Lower leg skin (tissue), 4 donors: ENCODE measurements at places on chromosomes 5 and 9.

DNA sequence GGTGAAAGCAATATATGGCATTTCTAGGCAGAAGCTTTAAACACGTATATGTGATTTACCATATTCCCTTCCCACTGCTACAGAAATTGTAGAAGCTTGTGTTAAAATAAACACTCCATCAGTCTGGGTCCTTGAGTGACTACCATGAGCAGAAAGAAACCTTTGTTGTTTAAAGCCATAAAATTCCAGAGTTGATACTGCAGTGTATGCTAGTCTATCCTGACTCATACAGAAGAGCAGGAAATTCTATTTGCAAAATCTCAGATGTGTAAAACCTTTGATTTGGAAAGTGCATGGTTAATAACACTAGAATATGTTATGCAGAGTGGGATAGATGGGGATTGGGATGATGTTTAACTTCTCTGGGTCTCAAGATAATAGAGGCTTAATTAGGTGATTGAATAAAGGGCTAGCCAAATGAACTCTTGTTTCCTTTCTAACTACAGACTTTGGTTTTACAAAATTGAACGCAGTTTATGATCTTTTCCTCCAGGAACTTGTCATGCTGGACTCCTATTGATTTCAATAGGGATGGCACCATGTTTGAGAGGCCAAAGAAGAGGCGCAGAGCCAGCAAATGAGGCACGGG lies 282.7 kb upstream of the VLDLR start:
- no peak for DNase-seq

GRCh38 chr9:7935681-7936080 lies 136.1 kb upstream of the DMAC1 start:
- no peak for DNase-seq

GRCh38 chr5:120365656-120366446 lies 98.2 kb upstream of the PRR16 start:
- DNase-seq, result no peak

DNA sequence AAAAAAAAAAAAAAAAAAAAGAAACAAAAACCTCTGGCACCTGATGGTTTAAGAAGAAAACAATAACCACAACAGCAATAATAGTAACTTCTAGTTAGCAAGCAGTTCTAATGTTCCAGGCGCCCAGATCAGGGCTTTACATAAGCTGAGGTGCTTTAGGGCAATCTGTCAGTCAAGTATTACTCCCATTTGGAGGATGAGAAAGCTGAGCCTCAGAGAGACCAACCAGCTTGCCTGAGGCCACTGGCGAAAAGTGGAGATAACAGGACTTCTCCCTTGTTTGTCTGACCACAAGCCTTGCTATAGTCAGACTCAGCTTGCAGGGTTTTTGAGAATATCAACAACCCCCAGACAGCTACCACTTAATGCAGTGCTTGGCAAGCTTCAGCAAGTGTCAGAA lies 83.5 kb upstream of the BOD1 start:
- no peak for DNase-seq

- DNase-seq, result no peak
Observed at GRCh38 chr9:19432473-19432872, 23.7 kb downstream of the ACER2 start.

- DNase-seq, result no peak
Observed at GRCh38 chr9:129602598-129603415, 18.1 kb downstream of the C9orf50 start.

- no peak for DNase-seq
Observed at GRCh38 chr9:95936579-95937075, 61.1 kb downstream of the ERCC6L2 start.

GRCh38 chr9:10079284-10079964 lies 533.4 kb downstream of the PTPRD start:
- no peak for DNase-seq

DNA sequence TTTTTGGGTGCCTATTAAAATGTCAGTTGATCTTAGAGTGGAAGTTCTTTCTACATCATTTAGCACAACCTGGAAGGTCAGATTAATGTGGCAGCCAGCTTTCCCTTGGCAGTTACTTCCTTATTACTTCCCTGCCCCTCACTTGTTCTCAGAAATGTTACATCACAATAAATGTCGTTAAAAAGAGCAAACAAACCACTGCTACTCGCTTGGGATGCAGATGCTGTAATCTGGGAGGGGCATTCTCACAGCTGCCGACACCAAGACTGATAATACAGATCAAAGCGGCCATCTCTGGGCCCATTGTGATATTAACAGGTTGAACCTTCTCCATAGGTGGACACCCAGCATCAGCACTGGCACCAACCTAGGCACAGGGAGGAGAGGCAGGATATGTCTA lies 29.3 kb downstream of the PLAC8L1 start:
- no peak for DNase-seq

DNA sequence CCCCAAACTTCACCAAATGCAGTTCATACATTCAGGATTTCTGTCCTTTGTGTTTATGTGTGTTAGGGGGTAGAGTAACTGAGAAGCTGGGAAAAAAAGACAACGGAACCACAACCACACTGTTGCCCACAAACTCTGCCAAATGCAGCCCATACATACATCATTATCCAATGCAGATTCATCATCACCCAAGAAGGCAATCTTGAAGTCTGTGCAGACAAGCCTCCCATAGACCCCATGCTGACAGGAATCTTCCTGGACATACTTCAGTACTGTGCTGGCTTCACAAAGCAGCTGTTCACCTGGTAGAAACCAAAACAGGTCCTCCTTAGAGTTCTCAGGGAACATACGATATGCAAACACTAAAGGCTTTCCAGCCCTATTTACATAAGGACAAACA lies 38.9 kb downstream of the MTMR12 start:
- DNase-seq, result no peak

DNA sequence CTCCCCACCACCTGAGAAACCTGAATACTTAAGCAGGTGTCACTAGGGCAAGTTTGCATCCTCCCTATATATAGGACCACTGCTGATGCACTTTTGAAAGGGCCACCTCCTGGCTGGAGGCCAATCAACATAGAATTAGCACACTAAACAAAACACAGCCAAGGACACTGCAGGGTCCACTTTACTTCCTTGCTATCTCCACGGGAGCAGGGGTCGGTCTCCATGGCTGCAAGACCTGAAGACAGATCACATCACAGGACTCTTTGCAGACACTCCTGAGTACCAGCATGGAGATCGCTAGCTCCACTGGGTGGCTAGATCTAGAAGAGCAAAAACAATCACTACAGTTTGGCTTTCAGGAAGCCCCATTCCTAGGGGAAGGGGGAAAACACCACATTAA lies 72.3 kb downstream of the C9orf153 start:
- DNase-seq, result no peak

GRCh38 chr5:174412374-174412773 lies 312.0 kb upstream of the MSX2 start:
- no peak for DNase-seq

DNA sequence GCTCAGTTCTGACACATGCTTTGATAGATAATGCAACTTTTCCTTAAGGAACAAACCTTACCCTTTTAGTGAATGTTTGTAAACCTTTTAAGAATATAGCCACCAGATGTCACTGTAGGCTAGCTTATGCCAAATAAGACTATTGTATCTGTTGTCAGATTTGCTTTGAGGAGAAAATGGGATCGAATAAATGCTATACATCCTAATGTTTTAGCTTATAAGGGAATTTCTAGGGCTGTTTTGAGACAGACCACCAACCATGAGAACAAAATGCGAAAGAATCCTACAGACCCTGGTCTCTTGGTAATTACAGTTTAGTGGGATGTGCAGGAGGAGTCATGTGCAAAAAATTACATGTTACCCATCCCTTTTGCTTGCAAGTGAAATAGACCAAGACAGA lies 127.6 kb upstream of the NMUR2 start:
- no peak for DNase-seq

- no peak for DNase-seq
Observed at GRCh38 chr9:129026442-129027223, 1.5 kb downstream of the SH3GLB2 start.

- DNase-seq, result no peak
Observed at GRCh38 chr5:19492861-19493260, 495.1 kb downstream of the CDH18 start.

DNA sequence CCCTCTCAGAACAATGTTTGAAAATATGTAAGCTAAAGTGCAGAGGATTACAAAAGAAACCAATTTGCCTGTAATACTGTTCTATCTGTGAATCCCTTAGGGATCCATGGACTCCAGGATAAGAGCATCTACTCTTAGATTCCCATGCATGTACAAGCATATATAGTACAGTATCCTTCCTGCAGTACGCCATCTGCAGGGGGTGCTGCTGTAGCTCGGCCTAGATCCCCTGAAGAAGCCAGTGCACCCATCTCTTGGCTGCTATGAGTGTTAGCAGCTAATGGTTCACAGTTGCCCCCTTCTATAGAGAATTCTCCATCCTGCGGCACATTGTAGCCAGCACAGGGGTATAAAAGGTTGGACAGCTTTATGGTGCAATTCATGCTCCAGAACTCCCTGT lies 61.8 kb upstream of the SLC30A5 start:
- DNase-seq, result no peak
